Endodermal cell (in vitro differentiated cells): ENCODE measurements at places on chromosomes 2 and 18. TPM values are rescaled to one million over a fixed set of nuclear protein-coding genes. Genes with fewer than 3 reads are reported as not detected.

Gene ZBTB7C
- 0.21 to 0.55 TPM (median 0.31 TPM) in 3 replicates for total RNA-seq

Gene BCL2L11
- total RNA-seq, result 14.9 to 19.8 TPM (median 16.7 TPM) in 3 replicates

Gene PROKR1
- total RNA-seq, result 3.8 and 4.4 TPM in 2 replicates

Gene NEB
- total RNA-seq, result 4.1 and 4.4 TPM in 2 replicates

Gene SLC11A1
- total RNA-seq, result 0.16 TPM in 1 of 2 replicates, not detected in the other

Gene NYAP2
- total RNA-seq, result not detected in 3 replicates

Gene GAREM2
- 6.0 to 11.5 TPM (median 10.0 TPM) in 3 replicates for total RNA-seq

Gene DSC2
- total RNA-seq, result 68.6 and 72.4 TPM in 2 replicates

Gene OR6B2
- not detected in 2 replicates for total RNA-seq

Gene MC5R
- 0.24 TPM in 1 of 2 replicates, not detected in the other for total RNA-seq

Gene REEP1
- total RNA-seq, result 1.7 and 2.9 TPM in 2 replicates

Gene DLGAP1
- 11.5 to 14.1 TPM (median 12.2 TPM) in 3 replicates for total RNA-seq

Gene SLC16A14
- 0.72 and 1.2 TPM in 2 replicates for total RNA-seq

Gene MC4R
- total RNA-seq, result not detected in 2 replicates

DNA sequence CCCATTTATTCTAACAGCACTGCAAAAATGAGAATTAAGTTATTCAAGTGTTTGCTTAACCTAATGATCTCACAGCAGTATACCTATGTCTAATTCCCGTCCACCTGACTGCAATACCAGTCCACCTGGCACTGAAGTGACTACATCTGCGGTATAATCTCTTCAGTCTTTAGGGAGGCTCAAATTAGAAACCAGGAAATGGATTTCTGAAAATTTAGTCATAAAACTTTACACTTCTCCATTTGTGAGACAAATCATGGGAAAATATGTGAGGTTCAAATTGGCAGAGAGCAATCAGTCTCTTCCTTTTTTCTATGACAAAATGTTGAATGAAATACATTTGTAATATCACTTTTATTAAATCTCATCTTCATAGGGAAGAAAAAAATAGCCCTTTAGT, 33.0 kb downstream of the FTCDNL1 start:
- H3K4me1 ChIP-seq, result no peaks in the 10 kb centered on the region
- no peak overlapping the region for H3K27ac ChIP-seq
- H3K4me3 ChIP-seq, result no peak overlapping the region
- no peaks in the 10 kb centered on the region for H3K36me3 ChIP-seq

GRCh38 chr2:129469871-129470270, 509.6 kb upstream of the RAB6C start:
- no peak overlapping the region for H3K4me3 ChIP-seq
- H3K27me3 ChIP-seq, result no peaks in the 10 kb centered on the region
- H3K4me1 ChIP-seq, result no peaks in the 10 kb centered on the region
- DNase-seq, result no peak

- no peak overlapping the region for H3K27ac ChIP-seq
- H3K4me3 ChIP-seq, result no peak overlapping the region
- H3K27me3 ChIP-seq, result no peaks in the 10 kb centered on the region
- H3K4me1 ChIP-seq, result no peaks in the 10 kb centered on the region
These were observed 112.9 kb downstream of the THADA start for GRCh38 chr2:43482961-43483360.

GRCh38 chr2:225276207-225276606, 123.3 kb upstream of the NYAP2 start:
- H3K27me3 ChIP-seq, result no peaks in the 10 kb centered on the region
- H3K27ac ChIP-seq, result no peak overlapping the region
- no peak for DNase-seq

- no peak overlapping the region for H3K27ac ChIP-seq
- DNase-seq, result no peak
- H3K27me3 ChIP-seq, result no peaks in the 10 kb centered on the region
These were observed 50.5 kb downstream of the IMPA2 start for GRCh38 chr18:12031846-12032245.

DNA sequence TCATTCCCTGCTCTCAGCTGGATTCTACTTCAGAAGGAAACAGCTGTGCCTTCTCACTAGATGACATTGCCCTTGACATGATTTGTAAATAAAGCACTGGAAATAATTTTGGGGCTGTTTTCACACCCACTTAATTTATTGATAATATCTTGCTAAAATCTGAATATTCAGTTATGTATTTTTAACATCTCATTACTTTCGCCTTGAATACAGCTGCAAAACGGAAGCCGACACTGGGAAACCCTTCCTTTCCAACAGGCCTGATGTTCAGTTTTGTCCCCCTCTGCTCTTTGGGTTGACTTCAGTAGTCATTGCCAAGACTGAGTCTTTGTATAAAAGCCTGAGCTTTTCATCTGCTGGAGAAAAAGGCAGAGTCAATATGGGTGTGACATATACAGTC, 82.7 kb downstream of the DOCK10 start:
- no peak for DNase-seq
- no peak overlapping the region for H3K27ac ChIP-seq
- no peaks in the 10 kb centered on the region for H3K27me3 ChIP-seq
- H3K4me3 ChIP-seq, result no peak overlapping the region
- no peaks in the 10 kb centered on the region for H3K4me1 ChIP-seq
- no peaks in the 10 kb centered on the region for H3K36me3 ChIP-seq

DNA sequence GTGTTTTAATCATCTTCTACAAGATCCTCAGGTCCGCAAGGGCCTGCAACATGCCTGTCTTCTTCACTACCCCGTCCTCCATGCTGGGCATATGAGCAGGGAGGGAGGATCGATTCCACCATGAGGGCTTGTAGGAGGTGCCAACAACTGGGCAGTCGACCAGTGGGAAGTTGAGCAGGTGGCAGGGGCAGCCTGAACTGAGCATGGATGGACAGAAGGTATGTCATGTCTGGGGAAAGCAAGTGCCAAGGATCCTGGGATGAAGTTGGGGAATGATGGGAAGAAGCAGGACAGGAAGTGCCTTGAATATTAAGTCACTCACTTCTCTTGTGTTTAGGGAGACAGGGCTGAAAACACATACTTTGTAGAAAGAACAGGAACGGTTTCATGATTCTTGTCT, 44.7 kb downstream of the CTIF start:
- H3K4me1 ChIP-seq, result peaks cover 15% of the 10 kb centered on the region
- H3K36me3 ChIP-seq, result no peaks in the 10 kb centered on the region
- H3K4me3 ChIP-seq, result no peak overlapping the region

GRCh38 chr2:25979001-25979400, 3.3 kb downstream of the KIF3C start:
- peaks cover 13% of the 10 kb centered on the region for H3K36me3 ChIP-seq
- no peaks in the 10 kb centered on the region for H3K27me3 ChIP-seq
- DNase-seq, result no peak
- no peak overlapping the region for H3K27ac ChIP-seq
- H3K4me1 ChIP-seq, result peaks cover 25% of the 10 kb centered on the region
- peak overlapping the region; percentile 67 for H3K4me3 ChIP-seq

DNA sequence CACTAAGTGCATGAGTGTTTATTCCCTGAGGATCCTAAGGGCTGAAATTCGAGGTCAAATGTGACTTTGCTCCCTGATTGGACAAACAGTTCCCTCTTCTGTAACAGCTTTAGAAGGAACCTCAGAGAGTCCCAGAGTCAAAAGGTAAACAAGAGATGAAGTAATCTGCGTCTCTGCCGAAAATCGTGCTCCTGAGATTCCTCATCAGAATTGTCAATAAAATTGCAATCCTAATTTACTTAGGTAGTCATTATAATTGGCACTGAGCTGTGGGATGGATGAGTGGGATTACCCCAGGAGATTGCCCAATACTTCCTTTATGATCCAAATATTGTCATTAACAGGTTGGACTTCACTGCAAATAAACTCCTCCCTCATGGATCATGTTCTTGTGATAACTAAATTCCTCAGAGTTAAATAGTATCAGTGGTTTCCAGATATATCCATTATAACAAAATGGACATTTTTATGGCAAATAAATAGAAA, 907 bp upstream of the SUCLG1 start:
- H3K36me3 ChIP-seq, result no peaks in the 10 kb centered on the region
- H3K4me3 ChIP-seq, result peak overlapping the region; percentile 85
- DNase-seq, result no peak
- no peaks in the 10 kb centered on the region for H3K27me3 ChIP-seq

DNA sequence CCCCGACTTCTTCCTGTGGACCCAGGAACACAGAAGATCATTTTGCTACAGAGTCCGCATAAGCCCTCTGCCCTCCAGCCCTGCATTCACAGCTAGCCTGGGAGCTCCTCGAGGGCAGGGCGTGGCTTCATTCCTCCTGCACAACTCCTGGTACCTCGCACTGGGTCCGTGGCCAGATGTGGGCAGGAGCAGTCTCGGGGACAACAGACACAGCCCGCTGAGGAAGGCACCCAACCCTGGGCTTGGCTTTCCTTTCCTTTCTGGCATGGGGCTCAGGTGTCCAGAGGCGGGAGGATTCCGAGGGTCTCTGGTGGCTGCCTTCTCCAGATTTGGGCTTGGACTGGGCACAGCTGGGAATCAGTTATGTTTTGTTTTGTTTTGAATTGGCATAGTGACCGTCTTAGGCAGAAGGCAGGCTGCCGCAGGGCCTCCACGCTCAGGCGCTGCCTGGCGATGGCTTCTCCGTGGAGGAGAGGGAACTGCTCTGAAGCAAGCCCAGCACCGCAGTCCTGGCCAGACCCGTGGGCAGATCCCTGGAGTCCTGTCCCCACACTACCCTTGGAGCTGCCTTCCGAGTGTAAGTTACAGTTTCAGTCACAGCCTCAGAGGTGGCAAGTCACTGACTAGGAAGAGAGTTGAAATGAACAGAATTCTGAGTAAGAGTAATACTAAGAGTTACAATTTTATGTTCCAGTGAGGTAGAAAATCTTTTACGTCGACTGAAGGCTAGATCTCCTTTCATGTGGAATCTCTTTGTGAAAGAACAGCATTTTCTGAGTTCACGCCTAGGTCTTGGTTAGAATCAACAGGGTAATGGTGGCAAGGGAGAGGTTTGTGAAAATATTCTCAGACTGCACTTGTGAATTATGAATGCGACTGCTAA, 47.9 kb downstream of the LDLRAD4 start:
- DNase-seq, result peak; percentile 42
- no peaks in the 10 kb centered on the region for H3K27me3 ChIP-seq
- H3K4me1 ChIP-seq, result no peaks in the 10 kb centered on the region
- H3K36me3 ChIP-seq, result no peaks in the 10 kb centered on the region

DNA sequence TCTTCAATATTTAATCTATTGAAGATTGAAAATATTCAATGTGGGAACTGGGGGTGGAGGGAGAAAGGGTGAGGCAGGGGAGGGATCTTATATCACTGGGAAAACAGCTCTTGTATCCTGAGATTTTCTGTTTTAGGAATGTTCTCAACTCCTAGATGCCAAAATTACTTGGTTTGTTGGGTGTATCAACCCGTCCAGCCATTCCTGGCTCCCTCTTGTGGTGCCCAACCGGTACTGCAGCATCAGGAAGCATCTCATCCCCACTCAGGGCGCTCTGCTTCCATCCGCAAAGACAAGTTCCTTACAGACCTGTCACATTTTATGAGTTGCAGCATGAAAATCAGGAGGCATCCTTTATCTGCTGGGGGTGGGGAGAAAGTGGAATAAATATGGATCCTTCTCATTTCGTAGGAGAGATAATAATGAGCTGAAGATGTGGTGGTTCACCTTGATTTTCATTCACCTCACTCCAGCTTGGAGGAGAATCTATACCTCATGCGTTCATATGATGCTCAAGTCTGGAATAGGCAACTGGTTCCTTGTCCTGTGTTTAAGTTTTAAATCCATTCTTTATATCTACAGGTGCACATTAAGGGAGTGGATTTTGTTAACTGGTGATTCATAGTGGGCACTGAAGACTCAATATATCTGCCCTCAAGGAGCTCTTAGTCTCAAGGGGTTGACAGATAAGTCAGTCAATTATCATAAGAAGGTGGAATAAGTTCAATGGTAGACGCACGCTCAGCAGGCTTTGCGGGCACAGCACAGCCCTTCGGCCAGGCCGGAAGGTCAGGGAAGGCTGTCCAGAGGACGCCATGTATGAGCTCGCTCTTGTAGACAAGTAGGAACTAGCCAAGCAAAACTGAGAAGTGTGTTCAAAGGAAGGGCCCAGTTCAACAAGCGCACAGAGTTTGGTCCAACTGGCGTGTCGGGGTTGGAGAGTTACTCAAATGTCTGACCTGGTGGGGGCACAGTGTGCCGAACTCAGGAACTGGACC, 127.3 kb downstream of the RNF144A start:
- no peaks in the 10 kb centered on the region for H3K27me3 ChIP-seq
- H3K4me3 ChIP-seq, result no peak overlapping the region
- peak; percentile 79 for DNase-seq
- no peaks in the 10 kb centered on the region for H3K4me1 ChIP-seq
- H3K27ac ChIP-seq, result no peak overlapping the region

GRCh38 chr2:98377544-98377943, 31.3 kb downstream of the CNGA3 start:
- H3K4me3 ChIP-seq, result no peak overlapping the region
- no peaks in the 10 kb centered on the region for H3K27me3 ChIP-seq
- no peak overlapping the region for H3K27ac ChIP-seq
- H3K36me3 ChIP-seq, result no peaks in the 10 kb centered on the region
- DNase-seq, result no peak

DNA sequence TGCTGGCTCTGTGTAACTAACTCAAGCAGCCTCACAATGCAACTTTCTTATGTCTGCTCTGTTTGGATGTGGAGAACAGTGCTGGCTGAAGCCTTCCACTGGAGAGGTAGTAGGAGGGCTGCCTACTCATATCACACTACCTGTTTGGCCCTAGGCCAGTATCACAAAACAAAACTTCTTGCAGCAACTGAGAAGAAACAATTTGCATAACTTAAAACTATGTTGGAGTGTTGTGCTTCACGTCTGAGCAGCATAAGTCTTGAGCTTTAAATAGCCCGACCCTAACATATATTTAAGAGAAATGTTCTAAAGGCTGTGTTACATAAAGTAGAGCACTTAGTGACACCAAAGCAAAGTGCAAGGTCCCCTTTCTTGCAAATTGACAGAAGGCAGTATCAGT, 204.9 kb upstream of the ACVR2A start:
- no peak overlapping the region for H3K4me3 ChIP-seq
- no peak overlapping the region for H3K27ac ChIP-seq
- no peak for DNase-seq
- no peaks in the 10 kb centered on the region for H3K36me3 ChIP-seq
- H3K4me1 ChIP-seq, result no peaks in the 10 kb centered on the region

GRCh38 chr2:201882353-201883090, 76.2 kb downstream of the CDK15 start:
- no peaks in the 10 kb centered on the region for H3K36me3 ChIP-seq
- no peak for DNase-seq
- no peak overlapping the region for H3K4me3 ChIP-seq
- H3K4me1 ChIP-seq, result peaks cover 2% of the 10 kb centered on the region
- no peak overlapping the region for H3K27ac ChIP-seq

DNA sequence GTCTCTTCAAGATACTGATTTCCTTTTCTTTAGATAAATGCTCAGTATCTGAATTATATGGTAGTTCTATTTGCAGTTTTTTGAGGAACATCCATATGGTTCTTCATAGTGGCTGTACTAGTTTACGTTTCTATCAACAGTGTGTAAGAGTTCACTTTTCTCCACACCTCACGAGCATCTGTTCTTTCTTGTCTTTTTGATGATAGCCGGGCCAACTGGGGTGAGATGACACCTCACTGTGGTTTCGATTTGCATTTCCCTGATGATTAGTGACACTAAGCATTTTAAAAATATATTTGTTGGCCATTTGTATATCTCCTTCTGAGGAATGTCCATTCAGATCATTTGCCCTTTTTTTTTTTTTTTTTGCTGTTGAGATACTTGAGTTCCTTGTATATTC, 458.8 kb downstream of the SETBP1 start:
- no peak overlapping the region for H3K4me3 ChIP-seq
- no peak for DNase-seq
- no peaks in the 10 kb centered on the region for H3K27me3 ChIP-seq
- no peaks in the 10 kb centered on the region for H3K36me3 ChIP-seq
- H3K4me1 ChIP-seq, result no peaks in the 10 kb centered on the region

- no peak overlapping the region for H3K4me3 ChIP-seq
- H3K4me1 ChIP-seq, result no peaks in the 10 kb centered on the region
- DNase-seq, result no peak
- H3K27ac ChIP-seq, result no peak overlapping the region
- no peaks in the 10 kb centered on the region for H3K36me3 ChIP-seq
These were observed 48.0 kb upstream of the ANXA4 start for GRCh38 chr2:69693775-69694450.
